ENCODE measurements at places on chromosomes 4 and X.
A peak's percentile ranks its signal among the peaks of the same experiment; 100 is the strongest.

GRCh38 chr4:110955748-110956147 lies 332.9 kb upstream of the PITX2 start:
- DNase-seq: no peak

- no peak for DNase-seq
Measured at GRCh38 chrX:5733501-5733900, 495.2 kb downstream of the NLGN4X start.

DNA sequence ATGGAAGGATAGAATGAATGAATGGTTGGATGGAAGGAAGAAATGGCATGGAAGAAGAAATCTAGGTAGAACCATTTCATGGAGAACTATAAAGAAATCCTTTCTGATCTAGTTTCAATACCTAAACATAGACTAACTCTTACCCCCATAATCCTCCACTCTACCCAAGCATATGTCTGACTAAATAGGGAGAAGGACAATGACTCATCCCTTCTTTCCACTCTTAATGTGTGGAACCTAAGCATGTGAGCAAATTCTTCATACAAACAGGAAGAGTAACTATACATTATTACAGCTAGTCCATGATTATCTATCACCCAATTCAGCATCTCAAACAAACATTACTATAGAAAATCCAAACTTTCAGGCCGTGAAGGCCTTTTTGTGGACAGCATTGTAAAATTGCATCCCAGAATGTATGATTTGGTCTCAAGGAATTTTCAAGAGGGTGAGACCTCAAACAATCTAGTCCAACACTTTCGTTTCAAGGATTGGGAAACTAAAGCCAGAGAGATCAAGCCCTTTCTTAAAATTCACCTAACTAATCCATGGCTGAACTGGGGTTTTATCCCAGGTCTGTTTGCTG lies 11.2 kb downstream of the C1QTNF7 start:
- no peak for DNase-seq

DNA sequence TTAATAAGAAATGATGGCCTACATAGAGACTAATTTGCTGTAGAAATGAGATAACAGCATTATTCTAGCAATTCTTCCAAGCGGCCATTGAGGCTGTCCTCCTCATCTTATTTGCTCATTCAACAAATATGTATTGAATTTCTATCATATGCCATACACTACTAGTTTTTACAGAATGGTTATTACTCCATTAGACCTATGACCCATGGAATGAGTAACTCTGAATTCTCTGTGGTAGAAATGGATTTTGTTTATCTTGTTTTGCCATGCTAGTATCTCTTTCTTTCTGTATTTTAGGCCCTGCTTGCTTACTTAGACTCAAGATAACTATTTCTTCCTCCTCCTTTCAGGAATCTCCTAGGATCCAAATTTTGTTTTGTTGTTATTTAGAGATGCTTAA lies 103.5 kb downstream of the RPA4 start:
- DNase-seq: no peak

DNA sequence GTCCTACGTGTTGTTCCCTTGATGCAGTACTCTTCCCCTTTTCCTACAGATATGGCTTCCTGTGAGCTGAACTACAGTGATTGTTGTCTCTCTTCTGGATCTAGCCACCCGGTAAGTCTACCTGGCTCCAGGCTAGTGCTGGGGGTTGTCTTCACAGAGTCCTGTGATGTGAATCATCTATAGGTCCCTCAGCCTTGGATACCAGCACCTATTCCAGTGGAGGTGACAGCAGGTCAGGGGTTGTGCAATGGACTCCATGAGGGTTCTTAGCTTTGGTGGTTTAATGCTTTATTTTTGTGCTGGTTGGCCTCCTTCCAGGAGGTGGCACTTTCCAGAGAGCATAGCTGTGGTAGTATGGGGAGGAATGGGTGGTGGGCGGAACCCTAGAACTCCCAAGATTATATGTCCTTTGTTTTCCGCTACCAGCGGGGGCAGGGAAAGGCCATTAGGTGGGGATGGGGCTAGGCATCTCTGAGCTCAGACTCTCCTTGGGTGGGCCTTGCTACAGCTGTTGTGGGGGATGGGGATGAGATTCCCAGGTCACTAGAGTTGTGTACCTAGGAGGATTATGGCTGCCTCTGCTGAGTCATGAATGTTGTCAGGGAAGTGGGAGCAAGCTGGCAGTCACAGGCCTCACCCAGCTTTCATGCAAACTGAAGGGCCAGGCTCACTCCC lies 121.4 kb upstream of the ANKRD50 start:
- no peak for DNase-seq

GRCh38 chr4:128574706-128575105 lies 234.8 kb upstream of the JADE1 start:
- DNase-seq: peak; percentile 83

GRCh38 chrX:100635040-100635439 lies 1.6 kb downstream of the TSPAN6 start:
- no peak for DNase-seq

- no peak for DNase-seq
Measured at GRCh38 chrX:147170993-147171392, 356.4 kb upstream of the CXorf51A start.

DNA sequence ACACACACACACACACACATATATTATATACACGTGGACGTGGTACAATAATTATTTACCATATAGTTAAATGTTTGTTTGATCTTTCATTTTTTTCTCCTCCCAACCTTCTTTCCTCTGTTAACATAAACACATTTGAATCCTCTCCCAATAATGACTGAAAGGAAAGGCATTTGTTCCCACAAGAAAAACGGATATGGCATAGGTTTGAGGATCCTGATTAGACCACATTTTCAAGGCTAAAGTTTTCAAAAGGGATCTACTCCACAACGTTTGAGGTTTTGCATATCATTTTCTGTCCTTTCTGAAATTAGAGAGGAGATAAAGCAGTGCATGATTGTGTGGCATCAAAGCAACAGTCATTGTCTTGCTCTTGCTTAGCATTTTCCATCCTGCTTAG lies 1883.4 kb downstream of the STIM2 start:
- DNase-seq: no peak

DNA sequence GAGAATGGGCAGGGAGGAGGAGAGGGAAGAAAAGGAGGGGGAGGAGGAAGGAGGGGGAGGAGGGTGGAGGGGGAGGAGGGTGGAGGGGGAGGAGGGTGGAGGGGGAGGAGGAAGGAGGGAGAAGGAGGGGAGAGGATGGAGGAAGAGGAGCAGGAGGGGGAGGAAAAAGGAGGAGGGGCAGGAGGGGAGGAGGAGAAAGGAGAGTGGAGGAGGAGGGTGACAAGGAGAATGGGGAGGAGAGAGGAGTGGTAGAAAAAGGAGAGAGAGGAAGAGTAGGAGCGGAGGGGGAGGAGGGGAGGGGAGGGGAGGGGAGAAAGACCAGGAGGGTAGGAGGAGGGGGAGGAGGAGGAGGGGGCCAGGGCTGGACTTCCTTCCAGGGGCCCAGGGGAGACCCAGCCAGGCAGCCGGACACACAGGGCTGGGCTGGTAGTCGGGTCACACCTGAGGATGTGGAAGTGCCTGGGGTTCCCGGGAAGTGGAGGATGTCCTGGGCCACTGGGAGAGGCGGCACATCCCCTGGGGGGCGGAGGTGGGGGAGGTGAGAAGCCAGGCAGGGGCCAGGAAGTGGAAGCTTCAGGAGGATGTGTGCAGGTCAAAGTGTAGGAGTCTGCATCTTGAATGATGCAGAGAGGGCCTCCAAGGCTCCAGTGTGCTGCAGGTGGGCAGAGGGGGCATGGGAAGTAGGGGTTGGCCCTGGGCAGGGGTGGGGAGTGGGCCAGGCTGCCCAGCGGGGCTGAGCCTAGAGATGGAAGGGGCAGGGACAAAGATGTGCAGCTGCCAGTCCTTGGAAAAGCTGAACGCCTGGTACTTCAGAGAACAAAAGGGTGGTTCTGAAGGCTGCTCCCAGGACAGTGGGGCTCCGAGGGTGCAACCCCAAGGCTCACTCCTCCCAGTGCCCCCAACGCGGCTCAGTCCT lies 18.8 kb downstream of the IL3RA start:
- no peak for DNase-seq

DNA sequence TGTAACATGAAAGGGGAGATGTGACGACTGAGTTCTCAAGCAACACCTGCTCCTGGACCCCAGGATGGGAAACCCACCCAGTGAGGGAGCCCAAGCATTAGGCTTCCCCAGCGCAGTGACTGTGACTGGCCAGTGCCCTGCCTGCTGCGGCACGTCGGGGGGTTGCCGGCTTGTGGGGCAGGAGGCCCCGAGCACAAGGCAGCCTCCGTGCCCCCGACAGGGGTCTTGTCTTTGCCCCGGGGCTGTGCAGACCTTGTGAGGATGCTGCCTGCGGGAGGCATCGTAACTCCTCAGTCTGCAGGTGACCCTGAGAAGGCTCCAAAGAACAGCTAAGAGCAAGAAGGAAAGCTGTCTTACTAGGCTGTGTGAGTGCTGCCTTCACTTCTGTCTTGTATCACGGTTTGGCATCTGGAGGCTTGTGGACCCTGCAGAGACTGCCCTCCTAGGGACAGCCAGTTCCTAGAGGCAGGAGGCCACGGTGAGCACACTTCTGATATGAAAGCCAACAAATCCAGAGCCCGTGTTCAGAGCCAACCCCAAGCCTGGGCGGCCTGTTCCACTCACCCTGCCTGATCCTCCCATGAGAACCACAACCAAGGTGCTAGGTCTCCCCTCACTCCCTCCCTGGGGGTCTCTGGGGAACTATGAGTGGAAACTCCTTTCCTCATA lies 47.7 kb downstream of the FGFRL1 start:
- DNase-seq: no peak

- no peak for DNase-seq
Measured at GRCh38 chr4:118417325-118417724, 64.5 kb upstream of the PRSS12 start.

DNA sequence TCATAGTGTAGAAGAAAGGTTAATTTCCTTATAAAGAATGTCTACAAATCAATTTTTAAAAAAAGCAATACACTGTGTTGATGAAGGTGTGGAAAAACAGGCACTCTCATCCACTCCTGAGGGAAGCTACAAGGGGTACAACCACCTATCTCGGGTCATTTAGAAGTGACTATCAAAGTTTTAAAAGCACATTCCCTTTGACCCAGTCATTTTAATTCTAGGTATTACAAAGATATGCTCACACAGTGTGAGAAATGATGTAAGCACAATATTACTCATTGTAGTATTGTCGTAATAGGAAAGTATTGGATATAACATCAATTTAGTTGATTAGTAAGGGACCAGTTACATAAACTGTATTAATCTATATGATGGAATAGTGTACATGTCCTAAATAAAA lies 7.4 kb upstream of the HCCS start:
- DNase-seq: no peak

DNA sequence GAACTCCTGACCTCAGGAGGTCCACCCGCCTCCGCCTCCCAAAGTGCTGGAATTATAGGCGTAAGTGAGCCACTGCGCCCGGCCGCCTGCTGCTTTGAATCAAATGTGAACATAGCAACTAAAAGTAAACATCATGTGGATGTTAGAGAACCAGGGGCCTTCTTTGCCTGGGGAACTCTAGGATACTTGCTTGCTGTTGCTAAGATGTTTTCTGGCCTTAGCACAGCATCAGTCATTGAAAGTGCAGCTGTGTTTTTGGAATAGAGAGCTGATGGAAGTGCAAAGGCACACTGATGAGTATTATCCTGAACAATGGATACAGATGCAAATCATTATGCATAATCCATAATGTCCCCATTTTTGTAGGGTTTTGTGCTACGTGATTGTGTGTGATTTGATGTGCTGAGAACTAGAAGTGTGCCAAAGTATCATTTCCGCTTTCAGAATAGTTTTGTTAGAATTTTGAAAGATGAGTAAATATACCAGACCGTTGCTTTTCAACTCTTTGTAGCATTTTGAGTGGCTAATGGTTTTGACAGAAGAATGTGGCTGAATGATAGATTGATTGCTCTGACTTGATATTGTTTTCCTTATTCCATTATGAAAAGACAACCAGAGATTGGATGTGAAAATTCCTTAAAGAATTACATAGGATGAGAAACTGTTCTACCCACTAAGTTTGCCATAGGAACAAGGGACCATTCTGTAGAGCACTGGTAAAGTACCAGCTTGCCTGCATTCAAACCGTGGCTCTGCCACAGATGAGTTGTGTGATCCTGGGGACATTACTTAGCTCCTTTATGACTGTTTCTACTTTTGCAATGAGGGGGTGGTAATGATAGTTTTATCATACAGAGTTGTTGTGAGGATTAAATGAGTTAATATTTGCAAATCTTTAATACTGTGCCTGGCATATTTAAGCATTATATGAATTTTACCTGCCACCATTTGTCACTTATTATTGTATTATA lies 74.7 kb downstream of the REPS2 start:
- no peak for DNase-seq

DNA sequence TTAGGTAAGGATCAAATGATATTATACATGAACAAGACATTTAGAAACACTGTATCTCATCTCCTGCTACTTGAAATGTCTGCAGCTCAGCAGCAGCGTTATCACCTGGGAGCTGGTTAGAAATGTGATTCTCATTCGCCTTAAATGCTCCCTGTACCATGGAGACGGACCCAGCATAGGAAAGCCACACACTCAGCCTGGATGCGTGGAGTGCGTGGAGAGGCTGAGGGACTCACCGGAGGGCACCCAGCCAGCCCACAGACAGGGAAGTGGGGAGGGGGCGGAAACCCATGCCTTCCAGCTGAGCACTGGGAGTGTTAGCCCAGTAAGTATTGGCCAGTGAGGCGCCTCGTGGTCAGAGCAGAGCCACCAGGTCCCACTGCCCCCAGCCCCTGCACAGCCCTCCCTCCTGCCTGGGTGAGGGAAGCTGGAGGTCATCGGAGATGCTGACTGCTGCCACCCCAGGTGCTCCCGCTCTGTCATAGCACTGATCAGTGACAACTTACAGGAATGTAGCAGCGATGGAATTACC lies 15.2 kb downstream of the SUPT20HL1 start:
- no peak for DNase-seq

DNA sequence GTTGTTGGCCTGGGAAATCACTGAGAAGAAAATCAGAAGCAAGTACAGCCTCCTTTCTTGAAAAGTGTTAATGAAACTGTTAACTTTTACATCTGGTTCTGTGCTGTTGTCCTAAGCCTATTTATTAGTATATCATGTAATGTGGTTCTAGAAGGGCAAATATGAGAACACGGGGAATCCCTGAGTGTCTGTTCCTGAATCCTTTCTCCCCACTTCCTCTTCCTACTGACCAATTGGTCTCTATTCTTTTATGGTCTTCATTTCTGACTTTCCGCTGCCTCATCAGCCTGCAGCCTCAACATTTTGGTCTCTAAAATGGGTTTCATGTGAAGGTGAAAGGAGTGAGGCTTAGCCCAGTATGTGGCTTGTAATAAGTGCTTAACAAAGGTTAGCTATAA lies 159.9 kb upstream of the MAMLD1 start:
- no peak for DNase-seq

- peak; percentile 1 for DNase-seq
Measured at GRCh38 chrX:100731441-100732281, at the start of gene SYTL4. Gene SYTL4 (minus strand): TSS chrX:100732121. CDS start chrX:100702037, 30,084 bp downstream.

DNA sequence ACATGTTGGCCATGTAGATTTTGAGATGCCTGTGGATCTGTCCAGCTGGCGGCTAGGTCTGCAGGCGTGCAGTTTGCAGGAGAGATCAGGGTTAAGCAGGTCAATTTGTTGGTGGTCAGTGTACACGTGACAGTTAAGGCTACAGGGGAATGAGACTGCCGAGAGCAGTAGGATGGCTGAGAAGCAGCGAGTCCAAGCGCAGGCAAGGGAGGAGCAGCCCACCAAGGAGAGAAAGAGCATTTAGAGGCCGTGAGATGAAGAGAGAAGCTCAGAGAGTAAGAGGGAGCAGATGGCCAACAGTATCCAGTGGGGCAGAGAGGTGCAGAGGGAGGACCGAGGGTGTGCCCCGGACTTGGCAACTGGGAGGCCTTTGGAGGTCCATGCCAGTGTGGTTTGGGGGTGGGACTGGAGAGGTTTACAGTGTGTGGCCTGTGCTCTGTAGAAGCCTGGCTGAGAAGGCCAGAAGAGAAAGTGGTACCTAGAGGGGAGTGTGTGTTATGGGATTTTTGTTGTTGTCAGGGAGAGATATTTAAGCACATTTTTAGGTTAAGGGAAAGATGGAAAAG lies 18.4 kb downstream of the SNX25 start:
- DNase-seq: no peak
